ENCODE measurements at places on chromosomes 4 and X.

GRCh38 chrX:135431886-135432285, 10.1 kb downstream of the SMIM10L2A start:
- DNase-seq, result no peak

GRCh38 chrX:69556060-69557011, 52.2 kb downstream of the NALF2 start:
- DNase-seq, result no peak

DNA sequence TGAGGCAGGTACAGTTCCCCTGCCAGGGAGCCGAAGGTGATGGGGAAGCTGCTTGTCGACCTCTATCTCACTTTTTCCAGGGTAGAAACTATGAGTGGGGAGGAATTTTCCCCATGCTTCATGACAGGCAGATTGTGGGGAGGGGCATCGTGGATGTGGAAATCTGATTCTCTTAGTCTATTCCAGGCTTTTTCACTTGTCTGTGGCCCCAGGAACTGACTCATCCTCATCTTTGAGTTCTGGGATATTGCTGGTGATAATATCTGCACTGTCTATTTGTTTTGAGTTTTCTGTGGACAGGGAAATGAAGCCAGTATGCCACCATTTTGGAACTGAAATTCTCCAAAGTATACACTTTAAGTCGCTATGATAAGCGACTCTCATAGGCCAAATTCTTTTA, 7.6 kb upstream of the TLR2 start:
- DNase-seq, result no peak

DNA sequence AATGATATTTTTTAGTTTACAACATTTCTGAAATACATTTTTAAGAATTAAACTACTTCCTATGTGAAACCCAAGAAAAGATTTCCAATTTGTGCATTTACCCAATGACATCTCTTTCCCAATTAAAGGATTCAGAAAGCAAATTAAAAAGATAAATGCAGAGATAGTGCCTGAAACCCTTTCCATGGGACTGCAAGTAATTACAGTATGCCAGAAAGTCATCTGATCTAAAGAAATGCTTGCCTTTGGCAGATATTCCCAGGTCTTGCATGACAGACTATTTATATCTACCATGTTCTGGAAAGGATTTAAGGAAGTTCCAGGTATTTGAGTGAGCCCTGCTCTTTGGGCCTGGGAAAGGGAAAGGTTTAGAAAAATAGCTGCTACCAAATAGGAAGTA, 41.6 kb upstream of the CXorf38 start:
- no peak for DNase-seq

GRCh38 chrX:13248867-13249486, 70.9 kb downstream of the ATXN3L start:
- DNase-seq, result no peak

DNA sequence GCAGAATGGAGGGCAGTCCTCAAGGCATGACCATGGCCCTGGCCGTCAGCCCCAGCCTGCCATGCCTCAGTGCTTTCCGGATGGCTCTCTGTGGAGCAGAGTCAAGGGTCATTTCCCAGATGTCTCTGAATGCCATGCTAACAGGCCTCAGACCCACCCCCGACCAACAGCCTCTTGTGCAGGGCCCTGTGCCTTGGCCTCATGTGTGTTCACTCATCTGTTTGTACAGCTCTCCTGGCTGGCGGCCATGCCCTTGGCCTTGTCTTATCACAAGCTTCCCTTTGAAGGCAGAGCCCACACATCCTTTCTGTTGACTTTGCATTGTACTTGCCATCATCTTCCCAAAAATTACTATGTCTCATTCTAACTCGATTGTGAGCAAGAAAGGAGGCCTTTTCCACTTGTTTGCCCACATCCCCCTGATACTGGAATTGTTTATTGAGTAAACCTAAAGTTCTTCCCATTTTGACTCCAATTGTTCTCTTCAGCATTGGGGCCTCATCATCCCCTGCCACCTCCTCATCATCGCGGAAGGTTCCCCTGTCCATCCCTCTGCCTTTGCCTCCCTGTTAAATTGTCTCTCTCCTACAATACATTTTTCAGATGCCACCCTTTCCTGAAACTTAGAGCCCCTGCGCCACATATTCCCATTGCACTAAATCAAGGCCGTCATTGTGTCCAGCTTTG, 6.3 kb downstream of the CA5B start:
- DNase-seq, result no peak

DNA sequence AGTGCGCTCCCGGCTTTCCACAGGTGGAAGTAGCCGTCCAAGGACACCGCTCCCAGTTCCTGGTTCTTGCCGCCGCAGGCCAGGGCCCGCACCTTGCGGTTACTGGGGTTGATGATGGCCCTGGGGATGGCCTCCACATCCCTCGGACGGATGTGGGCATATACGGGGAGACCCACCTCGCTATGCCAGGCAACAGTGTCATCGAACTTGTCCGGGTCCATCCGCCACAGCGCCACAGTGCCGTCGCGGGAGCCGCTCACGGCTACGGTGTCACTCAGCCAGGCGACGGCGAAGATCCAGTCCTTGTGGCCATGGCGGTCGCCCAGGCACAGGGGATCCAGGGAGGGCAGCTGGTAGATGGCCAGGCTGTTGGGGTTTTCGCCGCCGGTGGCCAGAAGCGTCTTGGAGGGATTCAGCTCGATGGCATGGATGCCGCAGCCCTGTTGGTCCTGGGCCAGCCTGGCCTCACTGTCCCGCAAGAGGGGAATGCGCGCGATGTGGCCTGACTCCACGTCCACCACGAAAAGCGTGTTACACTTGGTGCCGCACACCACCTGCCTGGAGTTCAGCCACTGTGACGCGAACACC, 795 bp downstream of the DCAF12L1 start:
- no peak for DNase-seq

DNA sequence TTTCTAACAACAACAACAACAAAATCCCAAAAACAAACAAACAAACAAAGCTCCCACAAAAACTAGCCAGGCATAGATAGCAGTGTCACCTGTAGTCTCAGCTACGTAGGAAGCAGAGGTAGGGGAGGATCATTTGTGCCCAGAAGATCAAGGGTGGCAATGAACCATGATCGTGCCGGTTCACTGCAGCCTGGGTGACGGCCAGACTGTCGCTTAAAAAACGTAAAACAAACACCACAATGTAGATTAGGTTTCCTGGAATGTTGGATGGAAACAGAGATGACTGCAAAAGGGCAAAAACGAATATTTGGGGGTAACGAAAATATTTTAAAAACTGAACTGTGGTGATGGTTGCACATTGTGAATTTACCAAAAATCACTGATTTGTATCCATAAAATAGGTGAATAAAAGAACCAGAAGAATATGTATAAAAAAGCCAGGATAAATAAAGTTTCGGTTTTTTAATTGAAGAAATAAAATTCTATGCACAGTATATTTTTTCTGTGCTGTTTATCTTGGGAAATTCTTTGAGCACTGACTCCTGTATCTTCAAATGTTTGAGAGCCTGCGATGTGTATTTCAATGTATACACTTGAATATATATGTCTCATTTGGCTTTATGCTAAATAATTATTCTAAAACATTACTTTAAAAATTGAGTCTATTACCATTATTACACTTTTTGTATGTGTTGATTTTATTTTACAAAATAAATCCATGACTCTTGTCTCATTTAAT, 1477.0 kb downstream of the PCDH7 start:
- DNase-seq, result no peak

GRCh38 chrX:23901060-23901459, 6.7 kb downstream of the APOO start:
- DNase-seq, result no peak

- no peak for DNase-seq
These were observed 14.6 kb upstream of the HNRNPD start for GRCh38 chr4:82388405-82388804.

DNA sequence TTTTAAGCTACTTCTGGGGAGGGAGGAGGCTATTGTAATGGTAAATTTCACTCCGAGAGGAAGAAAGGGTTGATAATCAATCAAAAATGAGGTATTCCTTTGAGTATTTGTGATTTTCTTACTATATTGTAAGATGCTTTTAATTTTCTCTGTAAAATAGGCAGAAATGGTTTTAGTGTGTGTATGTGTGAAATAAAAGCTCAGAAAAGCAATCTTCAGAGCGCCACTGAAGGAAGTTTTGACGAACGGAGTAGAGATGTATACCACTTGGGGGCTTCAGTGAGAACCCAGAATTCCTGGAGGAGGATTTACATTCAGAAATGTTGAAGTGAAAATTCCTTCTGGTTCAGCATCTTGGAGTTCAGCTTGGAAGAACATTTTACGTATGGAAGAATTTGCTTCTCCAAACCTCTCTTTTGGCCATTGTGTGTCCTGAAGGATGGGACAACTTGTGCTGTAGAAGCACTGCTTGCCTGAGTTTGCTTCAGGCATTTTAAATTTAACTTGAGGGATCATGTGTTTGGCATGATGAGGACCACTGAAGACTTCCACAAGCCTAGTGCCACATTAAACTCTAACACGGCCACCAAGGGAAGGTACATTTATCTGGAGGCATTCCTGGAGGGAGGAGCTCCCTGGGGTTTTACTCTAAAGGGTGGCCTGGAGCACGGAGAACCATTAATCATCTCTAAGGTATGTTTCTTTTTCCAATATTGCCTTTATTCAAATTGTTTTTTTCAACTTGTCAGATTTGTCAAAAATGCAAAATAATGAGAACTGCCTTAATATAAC, 695 bp downstream of the SHROOM3 start:
- DNase-seq, result no peak

DNA sequence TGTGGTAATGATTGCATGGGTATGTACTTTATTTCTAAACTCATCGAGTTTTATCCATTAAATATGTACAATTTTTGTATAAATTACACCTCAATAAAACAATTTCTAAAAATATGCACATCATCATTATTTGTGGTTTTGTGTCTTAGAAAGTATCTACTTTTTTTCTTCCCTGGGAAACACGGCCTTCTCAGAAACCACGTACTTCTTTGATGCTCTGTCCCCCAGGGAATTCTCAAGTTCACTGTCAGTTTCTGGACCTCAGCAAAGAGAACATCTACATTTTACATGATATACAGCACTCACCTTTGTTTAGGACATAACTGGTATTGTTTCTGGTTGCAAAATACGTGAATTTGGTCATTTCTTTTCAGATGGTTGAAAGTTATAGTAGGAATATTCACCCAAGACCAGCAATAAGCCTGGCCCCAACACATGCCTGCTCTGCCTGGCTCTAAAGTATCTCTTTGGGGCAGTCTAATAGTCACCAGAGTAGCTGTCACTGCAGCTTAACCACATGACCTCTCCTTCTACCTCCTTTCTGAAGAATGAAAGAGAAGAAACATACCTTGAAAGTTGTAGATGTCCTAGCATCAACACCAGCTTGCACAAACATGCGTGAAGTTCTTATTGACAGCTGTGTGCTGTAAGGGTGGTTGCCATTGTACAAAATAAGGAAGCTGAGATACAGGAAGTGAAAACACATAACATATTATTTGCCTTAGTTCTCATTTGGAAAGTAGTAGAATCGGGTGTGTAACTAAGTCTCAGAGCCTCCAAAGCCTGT, 48.4 kb upstream of the SPANXN4 start:
- no peak for DNase-seq

DNA sequence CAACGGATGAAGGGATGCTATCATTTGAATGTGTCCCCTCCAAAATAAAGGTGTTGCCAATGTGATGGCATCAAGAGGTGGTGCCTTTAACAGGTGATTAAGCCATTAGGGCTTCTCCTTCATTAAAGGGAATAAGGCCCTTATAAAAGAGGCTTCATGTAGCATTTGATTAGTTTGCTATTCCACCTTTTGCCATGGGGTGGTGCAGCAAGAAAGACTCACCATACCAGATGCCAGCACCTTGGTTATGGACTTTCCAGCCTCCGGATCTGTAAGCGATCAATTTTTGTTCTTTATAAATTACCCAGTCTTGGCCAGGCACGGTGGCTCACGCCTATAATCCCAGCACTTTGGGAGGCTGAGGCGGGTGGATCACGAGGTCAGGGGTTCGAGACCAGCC, 7.9 kb upstream of the SLC25A43 start:
- DNase-seq, result no peak

- DNase-seq, result no peak
These were observed 140.6 kb upstream of the SCML1 start for GRCh38 chrX:17596546-17597205.

DNA sequence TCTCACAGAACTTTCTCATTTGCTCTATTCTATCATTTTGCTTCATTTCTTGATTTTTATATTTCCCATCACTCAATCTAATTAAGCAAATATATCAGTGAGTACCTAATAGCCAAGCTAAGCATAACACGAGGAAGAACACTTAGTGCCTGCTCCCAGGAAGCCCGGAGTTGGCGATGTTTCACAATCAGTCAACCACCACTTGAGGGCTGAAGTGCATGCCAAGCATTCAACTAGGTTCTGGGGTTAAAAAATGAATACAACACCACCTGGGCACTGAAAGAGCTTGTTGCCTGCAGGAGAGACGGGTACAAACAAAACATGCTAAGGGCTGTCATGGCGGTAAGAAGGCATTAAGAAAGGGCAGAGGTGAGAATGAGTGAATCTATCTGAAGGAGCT, 47.5 kb downstream of the UCHL1 start:
- DNase-seq, result no peak

GRCh38 chr4:30117433-30117832, 602.7 kb upstream of the PCDH7 start:
- DNase-seq, result no peak

DNA sequence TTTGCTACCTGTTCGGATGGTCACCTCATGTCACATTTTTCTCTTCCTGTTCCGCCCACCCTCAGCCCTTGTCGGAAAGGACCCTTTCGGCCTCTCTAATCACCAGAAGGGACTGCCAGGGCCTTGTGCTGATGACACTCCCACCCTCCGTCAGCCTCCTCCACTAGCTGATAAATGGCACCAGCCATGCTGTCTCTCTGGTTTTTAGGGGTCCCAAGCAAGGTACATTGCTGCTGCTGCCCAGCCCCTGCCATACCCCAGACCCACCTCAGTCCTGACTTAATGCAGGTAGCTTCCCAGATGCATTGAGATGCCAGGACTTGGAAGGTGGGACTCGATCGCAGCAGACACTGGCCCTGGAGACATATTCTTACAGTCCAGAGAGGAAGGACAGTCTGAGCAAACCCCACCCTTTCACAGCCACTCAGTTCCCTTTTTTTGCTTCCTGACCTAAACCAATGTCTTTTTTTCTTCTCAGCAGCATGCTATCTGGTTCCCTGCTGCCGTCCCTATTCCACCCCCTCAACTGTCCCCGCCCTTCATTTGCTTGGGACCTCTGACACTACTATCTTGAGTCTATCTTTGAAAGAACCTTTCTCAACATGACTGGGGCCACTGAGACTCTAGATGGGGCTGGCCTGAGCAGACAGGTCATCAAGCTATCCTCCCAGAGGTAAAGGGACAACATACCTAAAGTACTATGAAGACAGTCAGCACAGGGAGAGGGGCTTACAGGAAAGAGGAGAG, at the start of gene BTK:
TSS of gene BTK (minus strand) at position 397 of the 747 bp plus-strand sequence. CDS start 10,907 bp downstream, outside the sequence.
- no peak for DNase-seq

DNA sequence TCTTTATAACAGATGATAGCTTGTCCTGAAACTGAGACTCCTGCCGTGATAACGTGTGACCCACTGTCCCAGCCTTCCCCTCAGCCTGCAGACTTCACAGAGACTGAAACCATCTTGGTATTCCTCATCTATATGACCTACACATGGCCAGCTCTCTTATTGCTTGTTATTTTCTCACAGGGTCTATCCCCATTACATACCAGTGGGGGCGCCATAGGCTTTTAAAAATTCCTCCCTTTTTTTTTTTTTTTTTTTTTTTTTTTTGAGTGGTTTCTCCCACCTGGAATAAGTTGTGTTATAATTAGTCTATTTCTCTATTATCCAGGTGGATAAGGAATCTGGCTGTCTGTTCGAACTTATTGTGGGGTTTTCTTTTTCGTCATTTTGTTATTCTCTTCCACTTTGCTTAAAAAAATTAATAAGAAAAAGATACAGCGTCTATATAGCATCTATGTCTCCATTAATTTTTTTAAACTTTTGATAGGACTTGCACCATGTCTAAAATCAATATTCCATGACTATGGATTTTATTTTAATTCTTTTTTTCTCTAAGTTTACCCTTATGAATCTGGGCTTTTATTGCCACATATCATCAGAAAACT, 47.2 kb downstream of the GYG2 start:
- no peak for DNase-seq

Measured in stimulated activated naive CD4-positive, alpha-beta T cell treated with Interleukin-2 at 50 U/mL for 16 hours (primary cell).